ENCODE measurements at places on chromosomes 7 and 10. TPM values are rescaled to one million over a fixed set of nuclear protein-coding genes. Genes with fewer than 3 reads are reported as not detected.

GRCh38 chr7:36275735-36276284, 113.9 kb upstream of the ANLN start:
- DNase-seq = no peak

HABP2 gene
- not detected for polyA plus RNA-seq

C10orf105 gene
- 0.18 TPM for polyA plus RNA-seq

DNA sequence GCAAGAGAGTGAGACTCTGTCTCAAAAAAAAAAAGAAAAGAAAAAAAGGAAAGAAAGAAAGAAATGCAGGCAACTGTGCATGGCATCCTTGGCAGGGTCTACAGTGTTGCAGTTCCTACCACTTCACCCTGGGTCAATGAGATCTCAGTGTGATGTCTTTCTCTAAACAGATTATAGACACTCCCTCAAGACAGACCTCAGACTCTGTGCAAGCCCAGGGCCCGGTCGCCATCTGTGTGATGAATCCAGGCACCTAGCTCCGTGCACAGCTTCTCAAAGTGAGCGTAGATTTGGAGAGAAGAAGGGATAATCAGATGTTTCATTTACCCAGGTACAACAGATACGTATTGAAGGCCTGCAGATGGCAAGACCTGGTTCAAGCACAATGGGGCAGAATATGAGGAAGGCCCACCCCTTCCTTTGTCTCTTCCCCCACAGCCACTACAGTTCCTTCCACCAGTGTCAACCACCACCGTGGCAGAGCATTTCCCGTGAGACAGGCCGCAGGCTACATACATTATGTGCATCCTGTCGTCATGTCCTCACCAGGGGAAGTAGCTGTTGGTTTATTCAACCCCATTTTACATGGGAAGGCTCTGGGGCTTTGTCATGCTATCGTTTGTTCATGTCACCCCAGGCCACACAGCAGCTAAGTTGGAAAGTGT, 471.7 kb upstream of the GALNT17 start:
- no peak for DNase-seq

GRCh38 chr10:56653289-56653688, 292.2 kb upstream of the ZWINT start:
- no peak for DNase-seq

GRCh38 chr10:11587722-11588259, 23.7 kb downstream of the USP6NL start:
- DNase-seq = no peak

- DNase-seq = no peak
Measured at GRCh38 chr7:124369310-124369709, 336.4 kb upstream of the TMEM229A start.

DNAJB9 gene
- polyA plus RNA-seq = 17.3 TPM

DNA sequence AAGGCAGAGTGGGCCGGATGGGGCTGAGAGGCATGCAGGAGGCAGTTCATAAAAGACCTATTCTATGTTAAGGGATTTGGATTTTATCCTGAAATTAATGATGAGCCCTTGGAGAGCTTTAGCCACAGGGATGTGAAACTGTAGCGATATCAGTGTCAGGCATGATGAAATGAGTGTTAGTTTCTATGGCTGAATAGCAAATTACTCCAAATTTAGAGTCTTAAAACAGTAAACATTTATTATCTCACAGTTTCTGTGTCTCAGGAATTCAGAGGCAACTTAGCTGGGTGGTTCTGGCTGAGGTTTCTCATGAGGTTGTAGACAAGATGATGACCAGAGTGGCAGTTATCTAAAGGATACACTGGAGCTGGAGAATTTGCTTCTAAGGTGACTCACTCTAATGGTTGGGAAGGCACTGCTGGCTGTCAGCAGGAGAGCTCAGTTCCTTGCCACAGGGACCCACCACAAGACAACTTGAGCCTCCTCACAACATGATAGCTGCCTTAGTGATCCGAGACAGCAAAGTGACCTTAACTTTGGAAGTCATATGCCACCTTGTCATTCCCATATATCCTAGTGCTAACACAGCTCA, 36.7 kb upstream of the SFTPD start:
- no peak for DNase-seq
